AG04449 (cell line): ENCODE measurements at places on chromosomes 2 and 18.

DNA sequence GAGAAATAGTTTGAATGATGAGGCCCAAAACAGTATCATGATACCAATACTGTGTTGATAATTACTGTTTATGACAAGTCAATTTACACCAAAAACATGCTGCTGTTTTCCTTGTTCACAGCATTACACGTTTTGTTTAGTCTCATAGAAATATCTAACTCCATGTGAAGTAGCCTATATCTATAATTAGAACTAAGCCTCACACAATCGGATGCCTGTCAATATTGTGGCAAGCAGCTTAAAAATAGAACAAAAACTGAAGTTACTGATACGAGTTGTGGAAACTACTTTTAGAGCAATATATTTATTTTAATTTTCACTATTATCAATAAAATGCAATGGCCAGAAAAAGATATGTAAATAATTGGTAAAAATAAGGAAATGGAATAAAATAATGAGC is 470.8 kb downstream of the ZEB2 start:
- DNase-seq: no peak

- DNase-seq: no peak
Observed at GRCh38 chr2:8342407-8342806, 339.4 kb upstream of the ID2 start.

- no peak for DNase-seq
Observed at GRCh38 chr2:8590938-8591337, 90.9 kb upstream of the ID2 start.

DNA sequence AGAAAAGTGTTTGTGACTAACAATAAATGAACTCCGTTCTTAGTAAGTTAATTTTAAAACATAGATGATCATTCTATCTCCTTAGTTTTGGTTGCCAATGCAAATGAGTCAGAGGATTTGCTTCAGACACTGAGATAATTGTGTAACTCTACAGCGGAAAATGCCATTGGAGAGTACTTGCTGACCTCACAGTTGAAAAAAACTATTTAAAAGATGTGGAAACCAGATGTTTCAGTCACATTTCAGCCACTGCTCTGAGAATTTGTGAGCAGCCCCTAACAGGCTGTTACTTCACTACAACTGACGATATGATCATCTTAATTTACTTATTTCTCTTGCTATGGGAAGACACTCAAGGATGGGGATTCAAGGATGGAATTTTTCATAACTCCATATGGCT is at the start of gene TNFAIP6:
Gene TNFAIP6, plus strand, starts transcription at position 234 of the 400 bp plus-strand sequence. Its CDS starts 75 bp downstream, at position 309.
- DNase-seq: peak; percentile 87

DNA sequence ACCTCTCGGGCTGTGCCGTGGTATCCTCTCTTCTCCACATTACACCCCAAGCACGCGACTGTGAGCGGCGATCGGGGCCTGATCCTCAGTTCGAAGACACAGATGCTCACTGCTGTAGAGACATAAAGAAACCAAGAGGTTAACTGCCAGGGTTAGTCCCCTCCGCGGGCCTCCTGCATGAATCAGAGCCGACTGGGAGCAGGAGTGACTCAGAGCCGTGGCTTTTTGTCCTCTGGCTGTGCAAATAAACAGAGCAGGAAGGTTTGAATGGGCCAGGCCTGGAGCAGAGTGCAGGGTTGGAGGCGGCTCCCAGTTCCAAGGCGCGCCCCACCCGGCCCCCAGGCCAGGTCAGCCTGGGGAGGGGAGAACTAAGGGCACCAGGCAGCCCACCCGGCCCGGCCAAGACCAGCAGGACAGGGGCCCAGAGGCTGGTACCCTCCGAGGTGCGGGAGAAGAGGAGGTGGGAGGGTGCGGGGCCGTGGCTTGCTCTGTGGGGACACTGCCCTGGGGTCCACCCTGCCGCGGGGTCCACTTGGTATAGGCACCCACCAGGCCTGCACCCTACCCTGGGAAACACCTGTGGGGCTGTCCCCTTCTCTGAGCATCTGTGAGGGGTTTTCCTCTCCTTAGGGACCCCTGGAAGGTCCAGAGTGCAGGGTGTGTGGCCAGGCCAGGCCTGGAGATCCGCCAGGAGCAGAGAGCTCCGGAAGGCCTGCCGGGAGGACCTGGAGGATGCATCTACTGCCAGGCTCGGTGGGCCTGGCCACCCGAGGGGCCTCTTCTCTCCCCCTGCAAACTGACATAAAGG is 16.5 kb downstream of the TWIST2 start:
- peak; percentile 98 for DNase-seq

DNA sequence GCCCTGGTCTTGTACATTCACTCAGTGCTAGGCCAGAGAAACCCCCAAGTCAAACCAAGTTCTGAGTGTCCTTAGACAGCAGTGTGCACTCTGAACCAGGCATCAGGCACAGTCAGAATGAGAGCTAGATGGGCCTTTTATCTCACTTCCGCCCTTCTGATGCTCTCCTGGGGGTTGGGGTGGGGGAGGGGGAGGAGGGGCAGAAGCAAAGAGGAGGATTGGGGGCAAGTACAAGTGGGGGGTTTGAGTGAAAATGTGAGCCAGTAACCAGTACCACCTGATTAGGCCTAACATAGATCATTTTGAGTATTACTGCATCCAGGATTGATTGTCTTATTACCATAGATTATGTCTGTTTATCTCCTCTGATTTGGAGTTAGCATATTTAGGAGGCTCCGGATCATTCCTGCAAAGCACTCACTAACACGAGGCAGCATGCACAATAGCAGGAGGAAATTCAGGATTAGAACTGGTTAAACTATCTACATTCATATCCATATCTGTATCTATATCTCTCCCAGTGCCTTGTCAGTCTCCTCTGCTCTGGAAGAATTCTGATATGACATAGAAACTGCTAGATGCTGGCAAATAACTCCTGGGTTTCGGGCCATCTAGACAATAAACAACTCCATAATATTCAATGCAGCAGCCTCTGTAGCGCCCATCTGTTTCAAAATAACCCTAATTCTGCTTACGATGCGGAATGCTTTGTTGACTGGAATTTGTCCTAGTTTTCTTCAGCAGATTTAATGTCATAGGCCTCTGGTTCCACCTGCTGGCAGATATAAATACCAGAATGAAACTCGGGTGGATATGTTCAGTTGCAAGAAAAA is 149.1 kb downstream of the RHBDD1 start:
- peak; percentile 56 for DNase-seq

- DNase-seq: peak; percentile 45
Observed at GRCh38 chr2:30239308-30239985, 8.1 kb downstream of the LBH start.

DNA sequence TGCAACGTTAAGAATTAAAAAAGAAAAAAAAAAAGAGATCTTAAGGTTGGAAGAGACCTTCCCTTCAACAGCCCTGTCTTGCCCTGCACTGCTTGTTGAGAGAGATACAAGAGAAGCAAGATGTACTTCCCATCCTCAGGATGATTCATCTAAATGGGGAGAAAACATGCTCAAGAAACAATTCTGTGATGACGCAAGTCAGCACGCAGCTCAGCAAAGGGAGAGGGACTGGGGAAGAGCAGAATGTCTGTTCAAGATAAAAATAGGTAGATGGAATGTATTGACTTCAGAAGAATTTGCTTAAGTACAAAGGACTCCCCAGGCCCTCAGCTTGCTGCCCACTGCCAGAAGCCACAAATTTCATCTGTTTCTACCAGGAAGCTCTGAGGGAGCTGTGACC is 198.2 kb upstream of the SPRED2 start:
- DNase-seq: peak; percentile 79

DNA sequence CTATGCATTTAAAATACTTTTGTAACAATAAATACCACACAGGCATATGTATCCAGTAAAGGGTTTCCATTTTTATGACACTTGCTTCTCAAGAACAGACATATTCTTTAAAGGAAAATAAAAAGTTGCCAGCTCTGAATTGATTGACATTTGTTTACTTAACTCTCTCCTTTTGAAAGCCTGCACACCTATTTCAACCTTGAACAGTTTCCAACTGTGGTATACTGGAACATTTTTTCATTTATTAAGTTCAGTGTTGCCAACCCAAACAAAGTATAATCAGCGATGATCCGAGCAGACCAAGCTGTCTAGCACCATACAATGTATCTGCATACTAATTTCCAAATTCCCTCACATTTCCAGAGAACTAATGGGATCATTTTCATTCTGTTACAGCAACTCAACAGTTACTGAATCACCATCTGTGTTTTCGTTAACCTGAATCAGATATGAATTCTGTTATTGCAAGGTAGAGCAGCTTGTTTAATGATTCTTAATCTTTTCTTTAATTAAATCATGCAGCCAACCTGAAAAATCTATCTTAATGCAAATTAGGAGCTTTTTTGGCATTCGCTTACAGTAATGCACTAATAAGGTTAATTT is 725.5 kb upstream of the ZEB2 start:
- no peak for DNase-seq

- DNase-seq: no peak
Observed at GRCh38 chr18:57846258-57846657, 43.1 kb upstream of the ATP8B1 start.

GRCh38 chr18:21115519-21116411 is 4.2 kb upstream of the ROCK1 start:
- peak; percentile 74 for DNase-seq

- DNase-seq: no peak
Observed at GRCh38 chr2:85810371-85811179, 56.8 kb downstream of the ATOH8 start.

GRCh38 chr2:56456791-56457190 is 273.0 kb downstream of the CCDC85A start:
- DNase-seq: no peak

DNA sequence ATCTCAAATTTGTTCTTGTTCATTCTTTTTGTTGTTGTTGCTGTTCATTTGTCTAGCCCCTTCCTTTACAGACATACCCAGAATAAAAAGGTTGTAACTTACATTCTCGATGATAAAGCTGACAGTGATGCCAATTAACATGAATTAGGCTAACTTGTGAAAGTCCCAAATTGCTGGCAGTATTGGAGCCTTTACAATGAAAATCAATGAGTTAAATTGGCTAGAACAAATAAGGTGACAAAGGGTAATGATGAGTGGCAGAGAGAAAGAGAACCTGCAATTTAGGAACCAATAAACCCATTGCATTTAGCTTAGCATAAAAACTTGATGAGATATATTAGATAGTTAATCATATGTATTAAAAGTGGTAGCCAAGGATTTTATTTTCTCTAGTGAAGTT is 521.0 kb downstream of the ADCYAP1 start:
- no peak for DNase-seq

- DNase-seq: no peak
Observed at GRCh38 chr2:30321466-30321865, 90.1 kb downstream of the LBH start.

DNA sequence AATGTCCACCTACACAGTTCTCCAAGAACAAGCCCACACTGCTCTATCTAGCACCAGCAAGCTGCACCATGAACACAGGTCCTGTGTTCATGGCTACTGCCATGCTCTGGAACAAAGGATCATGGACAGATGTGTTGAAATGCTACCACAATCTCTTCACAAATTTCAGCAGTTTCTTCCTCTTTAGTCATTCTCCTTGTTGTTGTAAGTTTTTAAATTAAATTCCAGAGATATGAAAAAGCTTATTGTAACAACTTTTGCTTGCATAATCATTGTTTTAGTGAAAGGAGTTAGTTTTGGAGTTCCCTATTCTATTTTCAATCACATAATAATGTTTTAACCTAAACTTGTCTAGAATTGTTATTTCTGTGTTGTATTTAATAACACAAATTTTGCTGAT is 17.2 kb upstream of the NAPG start:
- DNase-seq: no peak

GRCh38 chr18:7754725-7755181 is 187.6 kb downstream of the PTPRM start:
- no peak for DNase-seq

DNA sequence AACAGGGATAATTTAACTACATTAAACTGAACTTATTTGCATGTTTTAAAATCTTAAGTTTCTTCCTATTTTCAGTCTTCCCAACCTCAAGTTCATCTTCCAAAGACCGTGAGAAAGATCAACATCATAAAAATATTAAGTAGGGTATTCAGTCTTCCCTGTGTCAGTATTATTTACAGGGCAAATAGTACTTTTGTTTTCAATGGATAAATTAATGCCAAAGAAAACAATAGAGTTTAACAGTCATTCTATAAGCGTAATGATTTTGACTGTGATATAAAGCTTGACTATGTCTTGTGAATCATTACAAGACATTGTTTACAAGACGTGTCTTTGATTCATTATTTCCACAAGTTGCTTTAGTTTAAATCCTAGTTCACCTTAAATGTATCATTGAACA is 48.0 kb upstream of the NRXN1 start:
- DNase-seq: no peak

- DNase-seq: no peak
Observed at GRCh38 chr2:150427298-150427697, 60.2 kb downstream of the RND3 start.

- DNase-seq: no peak
Observed at GRCh38 chr2:66843847-66844246, 408.9 kb downstream of the MEIS1 start.

- DNase-seq: no peak
Observed at GRCh38 chr2:223459328-223459939, 142.7 kb downstream of the SCG2 start.

DNA sequence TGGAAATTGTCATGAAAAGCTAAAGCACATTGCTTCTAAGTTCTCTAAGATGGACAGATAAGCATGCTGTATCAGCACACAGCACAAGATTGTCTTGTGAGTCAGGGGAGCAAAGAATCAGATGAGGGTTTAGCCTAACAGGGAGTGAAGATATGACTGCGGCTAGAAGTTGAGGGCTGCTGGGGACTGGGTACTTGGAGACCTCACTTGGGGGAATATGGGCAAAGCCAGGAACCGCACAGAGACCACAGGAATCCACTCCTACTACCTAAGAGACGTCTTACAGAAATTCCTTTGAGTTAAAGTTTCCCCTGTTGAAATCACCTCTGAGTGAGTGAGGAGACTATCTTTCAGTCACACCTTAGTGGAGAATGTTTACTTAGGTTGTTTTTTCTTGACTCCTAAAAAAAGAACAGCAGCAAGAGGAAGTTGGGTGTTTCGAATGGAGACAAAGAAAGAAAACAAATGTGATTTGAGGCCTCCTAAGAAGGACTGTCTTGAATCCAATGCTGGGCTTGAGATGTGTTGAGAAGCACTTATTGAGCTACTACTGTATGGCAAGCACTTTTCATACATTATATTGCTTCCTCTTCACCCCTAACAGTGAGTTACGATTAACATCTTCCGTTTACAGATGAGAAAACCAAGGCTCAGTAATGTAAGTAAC is 100.7 kb downstream of the ANKRD44 start:
- DNase-seq: no peak

GRCh38 chr2:109376115-109376514 is 237.7 kb downstream of the SEPTIN10 start:
- DNase-seq: no peak

- DNase-seq: no peak
Observed at GRCh38 chr2:236873636-236874035, 212.1 kb upstream of the COPS8 start.

GRCh38 chr2:218744615-218745014 is 34.0 kb downstream of the TTLL4 start:
- no peak for DNase-seq

GRCh38 chr2:98457045-98457696 is 12.5 kb downstream of the INPP4A start:
- DNase-seq: peak; percentile 73

DNA sequence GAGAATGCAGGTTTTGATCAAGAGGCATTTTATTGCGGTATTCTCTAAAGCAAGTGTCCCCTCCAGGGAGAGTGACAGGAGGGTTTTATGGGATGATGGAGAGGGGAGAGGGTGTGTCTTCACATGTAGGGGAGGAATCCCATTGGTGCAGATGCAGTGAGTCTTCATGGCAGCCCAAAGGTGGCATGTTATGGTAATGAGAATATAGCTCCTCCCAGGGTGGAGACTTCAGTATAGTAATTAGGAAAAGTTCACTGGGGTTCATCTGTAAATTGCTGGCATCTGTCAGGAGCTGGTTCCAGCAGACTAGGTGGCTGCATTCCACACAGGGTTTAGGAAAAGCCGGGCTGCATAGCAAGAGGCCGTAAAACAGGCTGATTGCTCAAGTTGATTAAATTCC is 230.7 kb upstream of the CCDC68 start:
- no peak for DNase-seq
